Stimulated activated CD4-positive, alpha-beta T cell treated with anti-CD3 and anti-CD28 coated beads, Interleukin-2, amount 100 ng/mL, for 4 hours (primary cell): ENCODE measurements at places on chromosomes 2 and 18.

DNA sequence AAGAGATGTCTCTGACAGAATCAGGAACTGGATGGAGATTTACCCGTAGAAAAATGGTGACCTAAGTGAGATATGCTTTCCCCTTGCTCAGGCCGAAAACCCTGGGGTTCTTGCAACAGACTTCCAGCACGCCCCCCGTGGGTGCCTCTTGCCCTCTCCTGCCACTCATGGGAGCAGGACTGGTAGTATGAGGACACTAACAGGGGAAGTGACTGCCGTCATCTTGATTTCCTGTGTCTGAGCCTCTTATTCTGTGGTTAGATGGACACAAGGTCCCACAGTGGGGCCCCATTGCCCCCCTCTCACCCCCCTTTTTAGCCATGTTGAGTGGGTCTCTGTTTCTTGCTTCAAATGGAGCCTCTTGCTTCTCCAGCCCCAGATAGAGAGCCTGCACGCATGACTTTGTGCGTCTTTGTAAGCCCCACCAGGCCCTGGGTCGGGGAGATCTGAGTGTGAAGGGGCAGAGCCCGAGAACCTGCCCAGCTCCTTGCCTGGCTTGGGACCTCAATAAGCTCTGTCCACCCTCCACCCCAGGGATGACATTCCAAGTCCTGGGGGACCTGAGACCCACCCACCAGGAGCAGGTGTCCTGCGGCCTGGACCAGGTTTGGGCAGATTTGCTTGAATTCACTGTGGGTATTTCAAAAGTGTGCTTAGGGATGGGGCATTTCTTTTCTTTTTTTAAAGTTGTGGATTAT, 12.6 kb downstream of the GNLY start:
- no peak for DNase-seq

DNA sequence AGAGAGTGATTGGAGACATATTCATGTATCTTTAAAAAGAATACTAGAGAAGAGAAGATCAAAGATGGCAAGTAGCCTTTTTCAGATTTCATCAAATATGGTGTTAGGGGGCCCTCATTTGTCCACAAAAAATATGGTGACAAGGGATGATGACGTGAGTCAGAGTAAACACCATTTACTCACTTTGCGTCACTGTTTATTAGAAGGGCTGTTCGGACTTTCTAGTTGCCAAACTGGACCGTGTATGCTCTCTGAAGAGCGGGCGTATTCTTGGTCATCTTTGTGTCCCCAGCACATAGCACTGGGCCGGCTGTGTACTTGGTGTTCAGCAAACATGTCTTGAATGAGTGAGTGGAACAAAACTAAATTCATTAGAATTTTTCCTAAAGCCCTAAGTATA, 37.5 kb downstream of the TTC39C start:
- DNase-seq, result no peak

- DNase-seq, result no peak
Measured at GRCh38 chr2:190875891-190876290, 4.7 kb upstream of the GLS start.

DNA sequence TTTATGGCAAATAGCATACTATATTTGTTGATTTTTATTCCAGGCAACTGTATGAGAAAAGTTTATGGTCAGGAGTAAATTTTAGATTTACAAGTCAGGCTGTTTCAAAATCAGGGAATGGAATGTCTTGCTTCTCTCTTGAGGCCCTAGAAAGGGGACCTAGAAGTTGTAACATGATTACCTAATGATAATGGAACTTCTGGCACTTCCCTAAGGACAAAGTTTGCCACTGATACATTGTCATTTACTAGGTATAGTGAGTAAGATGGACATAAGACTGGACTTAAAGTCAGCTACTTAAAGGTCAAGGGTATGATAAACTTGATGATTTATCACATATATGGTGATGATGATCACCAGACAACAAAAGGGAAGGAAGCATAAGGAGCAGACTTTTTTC, 103.3 kb upstream of the VRK2 start:
- no peak for DNase-seq

- no peak for DNase-seq
Measured at GRCh38 chr2:62383846-62384245, 122.1 kb downstream of the TMEM17 start.

- no peak for DNase-seq
Measured at GRCh38 chr18:59358414-59358711, 702 bp downstream of the LMAN1 start.

GRCh38 chr2:96681540-96681939, 39.0 kb downstream of the FER1L5 start:
- no peak for DNase-seq

- DNase-seq, result no peak
Measured at GRCh38 chr2:216392018-216392562, 19.8 kb upstream of the MARCHF4 start.
